ENCODE measurements at places on chromosomes 7 and 10.

GRCh38 chr10:107425931-107426553, 261.5 kb upstream of the SORCS1 start:
- no peak for DNase-seq

GRCh38 chr10:106819490-106819889, 345.0 kb downstream of the SORCS1 start:
- no peak for DNase-seq

- no peak for DNase-seq
Measured at GRCh38 chr7:82284936-82285519, 158.5 kb downstream of the CACNA2D1 start.

- DNase-seq, result no peak
Measured at GRCh38 chr7:106735637-106736036, 74.7 kb upstream of the CCDC71L start.

DNA sequence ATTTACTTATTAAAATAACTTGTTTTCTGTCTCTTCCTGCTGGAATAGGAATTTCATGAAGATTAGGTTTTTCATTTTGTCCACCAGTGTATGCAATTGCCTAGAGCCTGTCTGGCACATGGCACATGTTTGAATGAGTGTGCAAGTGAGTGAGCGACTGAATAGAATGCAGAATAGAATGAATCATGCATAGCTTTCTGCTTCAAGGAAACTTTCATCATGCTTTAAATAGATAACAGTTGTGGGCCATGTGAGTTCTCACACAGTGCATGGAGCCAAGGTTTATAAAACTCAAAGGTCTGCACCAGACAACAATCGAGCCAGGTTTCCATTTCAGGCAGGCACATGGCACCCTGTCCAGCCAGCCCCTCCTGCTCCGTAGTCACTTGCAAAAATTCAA, 74.2 kb upstream of the HECW1 start:
- no peak for DNase-seq

GRCh38 chr10:12322583-12323131, 26.7 kb upstream of the CAMK1D start:
- no peak for DNase-seq

DNA sequence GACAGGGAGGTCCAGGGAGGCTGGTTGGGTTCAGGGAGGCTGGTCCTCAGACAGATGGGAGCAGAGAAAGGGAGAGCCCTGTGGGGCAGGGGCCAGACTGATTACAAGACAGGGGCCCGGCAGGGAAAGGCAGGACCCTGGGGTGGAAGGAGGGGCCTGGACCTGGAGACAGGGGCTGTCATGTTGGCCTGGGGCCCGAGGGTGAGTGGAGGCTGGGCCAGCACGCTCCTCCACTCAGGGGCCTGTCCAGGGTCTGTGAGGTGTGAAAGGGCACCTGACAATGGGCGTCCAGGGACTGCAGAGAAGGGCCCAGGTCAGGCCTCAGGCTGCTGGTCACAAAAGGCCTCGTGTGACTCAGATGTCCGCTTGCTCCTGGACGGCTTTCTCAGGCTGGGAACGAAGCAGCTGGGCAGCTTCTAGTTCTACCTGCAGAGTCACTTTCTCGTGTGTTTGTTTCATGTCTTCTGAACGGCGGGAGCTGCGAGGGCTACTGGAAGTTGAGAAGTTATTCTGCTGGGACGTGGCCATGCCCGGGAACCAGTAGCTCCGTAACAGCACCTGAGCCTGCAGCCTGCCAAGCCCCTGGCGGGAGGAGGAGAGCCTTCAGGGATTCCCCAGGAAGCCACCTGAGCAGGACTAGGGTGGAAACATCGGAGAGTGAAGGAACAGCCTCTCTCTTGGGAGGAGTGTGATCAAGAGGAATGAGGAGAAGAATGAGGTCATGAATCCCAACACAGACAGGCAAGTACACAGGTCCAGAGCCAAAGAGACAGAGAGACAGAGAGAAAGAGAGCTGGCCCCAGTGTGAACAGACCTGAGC, 65.8 kb downstream of the KLF6 start:
- DNase-seq, result no peak

DNA sequence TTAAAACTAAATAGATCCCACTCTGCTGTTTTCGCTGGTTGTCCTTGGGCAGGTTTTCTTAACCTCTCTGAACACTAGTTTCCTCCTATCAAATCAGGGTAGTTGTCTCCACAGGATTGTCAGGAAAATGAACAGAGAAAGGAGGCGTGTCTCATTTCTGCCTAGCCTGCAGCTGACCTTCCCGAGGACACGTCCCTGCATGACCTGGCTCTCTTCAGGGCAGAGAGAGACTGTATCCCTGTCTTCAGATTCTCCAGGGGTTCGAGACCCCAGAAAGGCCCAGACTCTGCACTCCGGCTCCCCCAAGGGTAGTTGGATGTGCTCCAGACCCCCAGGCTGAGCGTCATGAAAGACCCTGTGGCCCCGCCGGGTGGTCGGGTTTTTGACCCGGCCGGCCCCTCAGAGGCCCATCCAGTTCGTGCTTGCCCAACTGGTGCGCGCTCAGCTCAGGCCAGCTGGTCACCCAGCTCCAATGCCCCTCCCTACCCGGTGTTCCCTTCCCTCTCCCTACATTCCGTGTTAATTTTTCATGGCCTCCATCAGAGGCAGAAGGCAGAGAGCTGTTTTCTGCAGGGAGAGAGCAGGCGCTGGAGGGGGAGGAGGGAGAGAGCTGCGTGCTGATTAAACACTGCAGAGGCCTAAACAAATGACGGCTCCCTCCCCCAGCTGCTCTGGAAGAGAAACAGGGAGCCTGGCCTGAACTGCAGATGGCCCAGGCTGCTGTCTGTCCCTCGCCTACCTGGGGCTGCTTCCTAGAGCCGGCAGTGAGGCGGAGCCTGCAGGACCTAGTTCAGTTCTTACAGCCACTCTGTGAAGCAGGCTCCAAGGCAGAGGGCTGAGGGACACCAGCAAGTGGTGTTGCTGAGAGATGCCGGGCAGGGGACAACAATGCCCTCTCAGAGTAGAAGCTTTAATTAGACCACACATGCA, 86.2 kb upstream of the PPIF start:
- DNase-seq, result no peak

GRCh38 chr7:71612911-71613310, 481.0 kb downstream of the GALNT17 start:
- DNase-seq, result no peak

DNA sequence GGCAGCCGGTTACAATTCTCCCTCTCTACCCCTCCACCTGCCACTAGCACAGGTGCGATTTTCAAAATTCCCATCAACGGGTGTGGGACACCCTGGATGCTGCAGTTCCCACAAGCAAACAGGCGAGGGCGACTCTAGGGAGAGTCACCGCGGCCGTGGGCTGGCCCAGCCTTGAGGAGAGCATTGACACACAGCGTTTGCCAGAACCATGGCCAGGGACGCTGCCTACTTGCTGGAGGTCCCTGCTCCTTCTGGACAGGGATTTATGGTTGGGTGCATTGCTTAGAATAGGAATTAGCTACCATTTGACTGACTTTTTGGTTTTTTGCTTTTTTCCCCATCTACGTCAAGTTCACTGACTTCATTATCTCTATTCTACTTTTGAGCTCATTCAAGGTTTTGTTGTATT, 19.0 kb upstream of the CLDN4 start:
- peak; percentile 45 for DNase-seq

- no peak for DNase-seq
Measured at GRCh38 chr10:132384618-132385388, 12.2 kb upstream of the PWWP2B start.

GRCh38 chr7:80060218-80060806, 74.3 kb upstream of the GNAI1 start:
- DNase-seq, result no peak

DNA sequence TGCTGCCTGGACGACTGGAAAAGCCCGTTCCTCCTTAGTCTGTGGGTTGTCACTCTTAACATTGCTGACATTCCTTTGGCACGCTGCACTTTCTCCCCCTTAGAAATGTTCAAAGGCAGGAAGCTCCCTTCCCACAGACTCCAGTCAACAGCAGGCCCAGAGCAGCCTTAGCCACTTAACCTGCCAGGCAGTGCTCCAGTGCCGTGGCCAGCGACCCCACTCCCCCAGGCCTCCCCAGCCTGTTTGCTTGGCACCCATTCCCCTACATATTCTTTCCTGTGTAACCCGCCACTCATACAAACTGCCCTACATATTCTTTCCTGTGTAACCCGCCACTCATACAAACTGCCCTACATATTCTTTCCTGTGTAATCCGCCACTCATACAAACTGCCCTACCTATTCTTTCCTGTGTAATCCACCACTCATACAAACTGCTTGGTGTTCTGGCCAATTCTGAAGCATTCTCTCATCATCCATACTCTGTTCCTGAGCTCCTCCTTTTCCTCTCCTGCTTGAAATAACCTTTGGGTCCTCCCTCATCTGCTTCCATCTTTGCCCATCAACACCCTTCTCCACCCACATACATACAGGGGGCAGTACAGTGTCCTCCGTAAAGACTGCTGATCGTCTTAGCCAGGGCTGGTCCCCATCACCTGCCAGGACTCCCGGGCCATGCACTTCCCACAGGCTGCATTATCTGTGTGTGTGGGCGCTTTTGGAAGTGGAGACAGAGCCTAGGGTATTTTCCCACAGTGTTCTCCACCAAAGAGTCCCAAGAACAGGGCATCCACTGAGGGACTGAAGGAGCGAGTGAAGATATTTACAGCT, 57.3 kb downstream of the ADARB2 start:
- no peak for DNase-seq

GRCh38 chr7:22732556-22733126, 5.6 kb downstream of the IL6 start:
- no peak for DNase-seq

DNA sequence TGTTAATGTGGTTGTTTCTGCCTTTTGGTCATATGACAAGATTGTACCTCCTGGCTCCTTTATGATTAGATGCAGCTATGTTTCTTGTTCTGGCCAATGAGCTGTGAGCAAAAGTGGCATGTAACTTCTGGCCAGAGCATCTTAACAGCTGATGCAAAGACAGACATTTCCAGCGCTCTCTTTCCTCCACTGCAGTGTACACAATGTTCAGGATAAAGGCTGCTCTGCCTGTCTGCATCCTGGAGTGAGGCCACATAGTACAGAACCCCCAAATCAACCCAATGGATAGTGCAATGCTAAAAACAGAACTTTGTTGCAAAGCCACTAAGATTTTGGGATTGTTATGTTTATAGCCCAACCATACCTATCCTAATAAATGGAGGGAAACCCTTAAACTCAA, 17.9 kb downstream of the EPC1 start:
- no peak for DNase-seq

DNA sequence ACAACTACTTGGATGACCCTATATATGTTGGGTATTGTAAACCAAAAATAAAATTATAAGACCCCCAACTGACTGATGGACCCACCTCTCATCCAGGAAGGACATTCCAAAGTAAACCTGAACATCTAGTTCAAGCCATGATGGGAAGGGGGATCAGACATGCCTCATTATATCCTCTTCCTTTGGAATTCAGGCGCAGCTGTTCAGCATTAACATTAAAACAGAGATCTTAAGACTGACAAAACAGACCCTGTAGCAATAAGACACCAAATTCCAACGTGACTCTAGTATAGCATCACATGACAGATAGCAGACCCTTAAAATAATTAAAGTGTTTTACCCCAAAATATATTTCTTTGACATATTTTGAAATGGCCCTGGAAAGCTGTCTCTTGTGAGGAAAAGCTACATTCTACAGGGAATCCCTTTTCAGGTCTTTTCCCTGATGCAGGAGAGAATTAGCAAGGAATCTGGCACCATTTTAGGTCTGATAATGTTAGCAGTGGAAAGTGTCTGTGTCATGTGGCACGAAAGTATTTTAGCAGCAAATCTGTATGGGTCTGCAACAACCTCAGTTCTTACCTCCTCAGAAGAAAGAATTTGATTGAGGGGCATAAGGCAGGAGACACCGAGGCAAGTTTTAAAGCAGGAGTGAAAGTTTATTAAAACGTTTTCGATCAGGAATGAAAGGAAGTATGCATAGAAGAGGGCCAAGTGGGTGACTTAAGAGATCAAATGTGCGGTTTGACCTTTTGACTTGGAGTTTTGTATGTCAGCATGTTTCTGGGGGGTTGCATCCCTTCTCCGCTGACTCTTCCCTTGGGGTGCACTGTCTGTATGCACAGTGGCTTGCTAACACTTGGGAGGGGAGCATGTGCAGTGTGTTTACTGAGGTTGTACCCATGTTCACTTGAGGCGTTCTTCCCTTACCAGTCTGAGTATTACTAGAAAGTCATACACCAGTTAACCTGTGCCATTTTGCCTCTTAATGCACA, 236.6 kb upstream of the PPP1R3A start:
- no peak for DNase-seq

- DNase-seq, result no peak
Measured at GRCh38 chr10:77442699-77443189, 194.9 kb downstream of the KCNMA1 start.

GRCh38 chr10:102859911-102860310, 5.9 kb downstream of the BORCS7 start:
- no peak for DNase-seq

DNA sequence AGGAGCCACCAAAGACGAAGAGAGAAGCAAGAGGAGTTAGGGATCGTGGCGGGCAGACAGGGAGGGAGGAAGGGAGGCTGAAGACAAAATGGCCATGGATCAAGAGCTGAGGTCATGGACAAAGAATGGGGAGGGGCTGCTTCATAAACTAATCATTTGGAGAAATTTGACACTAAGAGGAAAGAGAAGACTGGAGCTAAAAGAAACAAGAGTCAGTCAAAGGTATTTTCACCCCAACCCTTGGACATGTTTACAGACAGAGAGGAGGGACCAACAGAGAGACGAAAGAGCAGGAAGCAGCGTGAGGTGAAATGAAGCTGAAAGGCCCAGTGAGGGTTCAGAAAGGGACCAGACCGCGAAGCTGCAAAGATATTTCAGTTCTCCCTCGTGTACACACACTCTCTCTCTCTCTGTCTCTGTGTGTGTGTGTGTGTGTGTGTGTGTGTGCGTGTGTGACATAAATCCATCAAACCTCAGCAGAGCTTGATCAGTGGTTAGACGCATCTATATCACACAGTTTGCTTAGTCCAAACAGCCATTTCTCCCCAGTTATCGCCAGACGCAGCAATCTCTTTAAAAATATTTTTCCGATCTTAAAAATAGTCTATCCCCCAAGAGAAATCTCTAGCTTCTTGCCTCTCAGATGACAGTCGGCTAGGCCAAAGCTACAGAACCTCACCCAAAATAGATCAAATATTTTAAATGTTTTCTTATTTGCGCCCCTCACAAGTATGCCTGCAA, 12.5 kb upstream of the CALD1 start:
- no peak for DNase-seq

GRCh38 chr7:11648101-11648500, 183.9 kb downstream of the THSD7A start:
- no peak for DNase-seq

DNA sequence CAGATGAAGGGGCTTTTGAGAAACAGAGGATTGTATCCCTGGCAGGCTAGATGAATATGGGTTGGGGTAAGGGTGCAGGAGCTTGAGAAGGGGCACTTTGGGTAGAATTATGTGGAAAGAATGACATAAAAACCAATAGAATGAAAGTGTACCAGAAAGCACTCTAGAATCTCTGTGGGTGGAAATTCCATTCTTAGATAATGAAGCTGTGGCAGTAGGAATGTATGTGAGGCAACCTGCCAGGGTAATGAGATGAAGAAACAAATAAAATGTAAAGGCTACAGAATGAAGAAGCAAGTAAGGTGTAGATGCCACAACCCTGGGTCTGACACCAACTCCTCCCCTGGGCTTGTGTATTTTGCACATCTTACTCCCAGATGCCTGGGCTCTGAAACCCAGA, 16.8 kb downstream of the NOBOX start:
- DNase-seq, result no peak

- peak; percentile 58 for DNase-seq
Measured at GRCh38 chr10:49407552-49408137, 11.8 kb upstream of the DRGX start.

Data from activated CD4-positive, alpha-beta T cell treated with anti-CD3 and anti-CD28 coated beads, Interleukin-2, amount 50 U/mL, for 24 hours (primary cell).